Hematopoietic multipotent progenitor cell (in vitro differentiated cells): ENCODE measurements at places on chromosomes 6 and 20.

GRCh38 chr6:157946865-157947532 is 34.7 kb upstream of the SYNJ2 start:
- DNase-seq, result peak; percentile 46

GRCh38 chr6:11815231-11815630 is 36.6 kb upstream of the ADTRP start:
- DNase-seq, result no peak

DNA sequence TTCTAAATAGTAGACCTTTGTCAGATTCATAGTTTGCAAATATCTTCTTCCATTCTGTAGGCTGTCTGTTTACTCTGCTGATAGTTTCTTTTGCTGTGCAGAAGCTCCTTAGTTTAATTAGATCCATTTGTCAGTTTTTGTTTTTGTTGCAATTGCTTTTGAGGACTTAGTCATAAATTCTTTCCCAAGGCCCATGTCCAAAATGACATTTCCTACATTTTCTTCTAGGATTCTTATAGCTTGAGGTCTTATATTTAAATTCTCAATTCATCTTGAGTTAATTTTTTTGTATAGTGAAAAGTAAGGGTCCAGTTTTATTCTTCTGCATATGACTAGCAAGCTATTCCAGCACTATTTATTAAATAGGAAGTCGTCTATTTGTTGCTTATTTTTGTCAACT is 287.0 kb downstream of the PACRG start:
- no peak for DNase-seq

DNA sequence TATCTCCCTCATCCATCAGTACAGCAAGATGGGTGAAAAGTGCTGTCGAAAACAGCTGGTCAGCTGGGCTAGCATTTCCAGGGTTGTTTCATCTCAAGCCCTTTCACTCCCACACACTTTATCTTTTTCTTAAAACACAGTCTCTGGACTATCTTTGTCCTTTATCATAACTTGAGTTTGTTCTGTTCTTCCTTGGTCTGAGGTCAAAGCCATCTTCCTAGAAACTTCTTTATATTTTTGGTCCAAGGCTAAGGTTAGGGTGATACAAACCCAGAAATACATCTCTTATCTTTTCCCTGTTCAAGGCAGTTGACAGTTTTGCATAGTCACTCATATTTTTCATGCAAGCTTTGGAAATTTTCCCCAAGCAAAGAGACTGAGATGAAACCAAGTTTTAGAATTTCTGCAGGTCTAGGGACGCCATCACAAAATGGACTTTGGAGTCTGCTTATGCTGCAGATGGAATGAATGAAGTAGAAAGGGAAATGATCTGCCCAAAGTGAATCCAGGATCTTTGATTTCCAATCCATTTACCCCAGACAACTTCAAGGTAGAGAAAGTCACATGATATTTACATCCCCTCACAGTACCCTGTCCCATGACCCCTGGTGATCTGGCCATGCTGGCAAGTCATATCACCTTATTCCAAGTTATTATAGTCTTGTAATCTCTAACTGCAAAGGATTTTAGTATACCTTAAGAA is 297.0 kb downstream of the ZNF217 start:
- no peak for DNase-seq

- DNase-seq, result no peak
These were observed 203.3 kb downstream of the ARID1B start for GRCh38 chr6:156980515-156980914.

GRCh38 chr6:2477666-2478065 is 232.3 kb upstream of the GMDS start:
- DNase-seq, result no peak

DNA sequence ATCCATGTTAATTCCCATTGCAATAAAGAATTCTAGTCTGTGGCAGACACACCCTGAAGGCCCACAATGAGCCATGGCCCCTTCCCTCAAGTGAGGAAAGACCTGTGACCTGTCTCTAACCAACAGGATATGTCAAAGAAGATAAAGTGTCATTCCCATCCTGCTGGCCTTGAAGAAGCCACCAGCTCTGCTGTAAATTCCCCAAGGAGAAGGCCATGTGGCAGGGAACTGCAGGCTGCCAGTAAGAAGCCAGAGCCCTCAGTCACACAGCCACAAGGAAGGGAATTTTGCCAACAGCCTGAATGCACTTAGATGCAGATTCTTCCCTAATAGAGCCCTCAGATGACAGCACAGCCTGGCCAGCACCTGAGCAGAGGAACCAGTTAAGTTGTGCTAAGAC is 24.8 kb downstream of the VIP start:
- DNase-seq, result no peak

DNA sequence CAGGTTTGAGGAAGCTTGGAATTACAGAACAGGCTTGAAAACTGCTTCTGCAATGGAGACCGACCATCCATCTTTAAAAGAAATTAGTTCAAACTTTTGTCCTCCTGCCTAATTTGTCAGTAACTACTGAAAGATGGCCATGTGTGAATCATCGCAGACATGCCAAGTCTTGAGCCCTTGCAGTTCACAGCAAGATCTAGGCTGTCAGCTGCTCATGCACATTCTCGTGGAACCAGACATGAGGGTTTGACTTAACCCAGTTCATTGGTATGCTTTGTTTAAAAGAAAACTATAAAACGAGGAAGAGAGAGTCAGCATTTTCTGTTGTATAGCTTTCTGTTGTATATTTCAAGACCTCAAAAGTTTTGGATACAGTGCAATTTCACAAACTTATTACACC is 74.0 kb upstream of the SAMD5 start:
- no peak for DNase-seq

DNA sequence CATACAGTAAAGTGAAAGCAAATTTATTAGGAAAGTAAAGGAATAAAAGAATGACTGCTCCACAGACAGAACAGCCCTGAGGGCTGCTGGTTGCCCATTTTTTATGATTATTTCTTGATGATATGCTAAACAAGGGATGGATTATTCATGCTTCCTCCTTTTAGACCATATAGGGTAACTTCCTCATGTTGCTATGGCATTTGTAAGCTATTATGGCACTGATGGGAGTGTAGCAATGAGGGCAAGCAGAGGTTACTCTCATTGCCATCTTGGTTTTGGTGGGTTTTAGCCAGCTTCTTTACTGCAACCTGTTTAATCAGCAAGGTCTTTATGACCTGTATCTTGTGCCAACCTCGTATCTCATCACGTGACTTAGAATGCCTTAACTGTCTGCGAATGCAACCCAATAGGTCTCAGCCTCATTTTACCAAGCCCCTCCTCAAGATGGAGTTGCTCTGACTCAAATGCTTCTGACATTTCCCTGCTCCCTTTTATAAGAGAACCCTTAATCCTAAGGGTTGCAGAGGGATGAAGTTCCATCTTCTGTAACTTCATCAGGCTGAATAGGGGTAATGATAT is 280.1 kb upstream of the RGS17 start:
- no peak for DNase-seq

DNA sequence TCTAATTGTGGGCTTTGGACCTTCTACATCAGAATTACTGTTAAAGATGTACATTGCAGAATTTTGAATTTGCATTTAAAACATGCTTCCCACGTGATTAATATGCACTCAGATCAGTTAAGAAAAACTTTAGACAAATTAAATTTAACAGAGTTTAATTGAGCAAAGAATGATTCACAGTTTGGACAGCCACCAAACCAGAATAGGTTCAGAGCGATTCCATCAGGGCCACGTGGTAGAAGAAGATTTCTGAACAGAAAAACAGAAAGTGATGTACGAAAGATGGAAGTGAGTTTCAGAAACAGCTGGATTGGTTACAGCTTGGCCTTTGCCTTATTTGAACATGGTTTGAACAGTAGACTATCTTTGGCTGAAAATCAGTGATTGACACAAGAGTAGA is 704.2 kb upstream of the MAP3K7 start:
- no peak for DNase-seq

GRCh38 chr6:36964908-36965307 is 10.4 kb downstream of the PI16 start:
- DNase-seq, result no peak

- DNase-seq, result no peak
These were observed 19.2 kb downstream of the METTL24 start for GRCh38 chr6:110338820-110339470.

DNA sequence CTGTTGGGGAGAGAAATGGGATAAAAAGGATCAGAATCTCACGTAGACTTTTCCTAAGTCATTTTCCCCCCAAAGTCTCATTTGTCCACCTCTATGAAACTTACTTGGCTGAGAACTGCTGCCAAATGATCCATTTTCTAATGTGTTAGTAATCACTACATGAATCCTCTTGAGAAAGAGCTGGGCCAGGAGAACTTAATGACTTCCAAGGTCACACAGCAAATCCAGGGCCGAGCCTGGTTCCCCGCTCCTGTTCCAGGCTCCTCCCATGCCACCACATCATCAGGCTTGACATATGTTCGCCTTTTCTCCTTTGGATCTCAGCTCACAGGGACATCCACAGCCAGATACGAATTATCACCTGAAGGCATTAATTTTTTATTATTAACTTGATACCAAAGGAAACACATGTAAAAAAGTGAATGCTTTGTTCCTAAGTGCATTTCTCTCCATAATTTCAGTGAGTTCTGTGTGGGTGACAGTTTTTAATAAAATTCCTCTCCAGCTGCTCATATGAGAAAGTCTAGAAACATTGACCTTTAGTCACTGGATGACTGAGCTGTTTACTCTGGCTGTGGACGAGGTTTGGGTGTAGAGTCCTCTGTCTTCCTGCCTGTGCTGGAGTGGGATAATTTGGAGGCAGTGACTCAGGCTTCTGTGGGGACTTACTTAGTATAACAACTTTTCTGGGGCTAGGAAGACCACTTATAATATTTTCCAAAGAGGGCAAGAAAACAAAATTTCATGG is 276.3 kb downstream of the PAX1 start:
- DNase-seq, result no peak
